ENCODE measurements at places on chromosomes 2 and 18.

DNA sequence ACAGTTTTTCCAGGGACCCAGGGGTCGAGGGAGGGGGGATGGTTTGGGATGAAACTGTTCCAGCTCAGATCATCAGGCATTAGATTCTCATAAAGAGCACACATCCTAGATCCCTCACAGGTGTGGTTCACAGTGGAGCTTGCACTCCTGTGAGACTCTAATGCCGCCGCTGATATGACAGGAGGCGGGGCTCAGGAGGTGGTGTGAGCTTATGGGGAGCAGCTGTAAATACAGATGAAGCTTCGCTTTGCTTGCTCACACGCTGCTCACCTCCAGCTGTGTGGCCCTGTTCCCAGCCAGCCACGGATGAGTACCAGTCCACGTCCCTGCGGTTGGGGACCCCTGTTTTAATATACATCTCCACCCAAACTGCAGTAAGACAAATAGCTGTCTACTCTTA, 204.2 kb downstream of the AGAP1 start:
- DNase-seq: no peak

GRCh38 chr18:38902796-38903195, 1337.2 kb upstream of the CELF4 start:
- no peak for DNase-seq

DNA sequence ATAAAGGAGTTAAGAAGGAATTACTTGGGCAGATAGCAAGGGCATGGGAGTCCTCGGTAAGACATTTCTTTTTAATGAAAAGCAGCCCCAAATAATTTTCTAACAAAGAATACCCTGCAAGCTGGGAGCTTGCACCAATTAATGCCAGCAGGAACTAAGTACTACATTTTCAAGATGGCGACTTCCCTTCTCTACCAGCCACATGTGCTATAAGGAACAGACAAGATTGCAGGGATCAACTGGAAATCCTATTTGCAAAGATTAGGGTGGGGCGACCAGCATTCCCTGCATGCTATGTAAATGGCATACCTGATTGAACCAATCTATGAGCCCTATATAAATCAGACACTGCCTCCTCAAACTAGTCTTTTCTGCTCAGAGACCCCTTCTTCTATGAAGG, 827.5 kb downstream of the ADCYAP1 start:
- no peak for DNase-seq

GRCh38 chr18:48931680-48932461, 18.9 kb downstream of the SMAD7 start:
- DNase-seq: no peak

DNA sequence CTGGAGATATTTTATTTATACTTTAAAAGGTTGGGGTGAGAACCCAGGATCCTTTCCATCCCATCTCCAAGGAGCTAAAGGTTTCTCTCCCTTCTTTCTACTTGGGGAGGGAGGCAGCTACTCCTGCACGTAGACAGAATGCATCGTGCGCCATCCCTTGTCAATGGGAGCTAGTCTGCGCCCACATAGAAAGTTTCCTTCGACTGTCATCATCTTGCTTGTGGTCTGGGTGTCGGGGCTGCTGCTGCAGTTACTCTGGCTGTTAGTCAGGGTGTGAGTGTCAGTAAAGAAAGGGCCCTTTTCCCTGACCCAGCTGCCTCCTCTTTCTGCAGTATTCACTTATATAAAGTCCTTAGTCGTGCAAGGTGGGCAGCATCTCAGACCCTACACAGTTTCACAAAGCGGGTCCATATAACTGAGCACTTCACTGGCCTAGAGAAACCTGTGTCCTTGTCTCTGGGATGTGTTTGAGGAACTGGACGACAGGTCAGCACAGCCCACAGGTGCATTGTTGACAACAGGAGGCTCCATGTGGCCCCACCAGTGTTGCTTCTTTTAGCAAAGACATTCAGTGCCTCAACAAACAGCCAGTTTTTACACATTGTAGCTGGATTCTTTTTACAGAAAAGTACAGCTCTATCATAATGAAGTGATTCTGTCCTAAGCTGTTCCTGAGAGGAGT, 22.4 kb downstream of the NPAS2 start:
- DNase-seq: no peak

- no peak for DNase-seq
Measured at GRCh38 chr2:204611017-204611631, 65.8 kb downstream of the PARD3B start.

DNA sequence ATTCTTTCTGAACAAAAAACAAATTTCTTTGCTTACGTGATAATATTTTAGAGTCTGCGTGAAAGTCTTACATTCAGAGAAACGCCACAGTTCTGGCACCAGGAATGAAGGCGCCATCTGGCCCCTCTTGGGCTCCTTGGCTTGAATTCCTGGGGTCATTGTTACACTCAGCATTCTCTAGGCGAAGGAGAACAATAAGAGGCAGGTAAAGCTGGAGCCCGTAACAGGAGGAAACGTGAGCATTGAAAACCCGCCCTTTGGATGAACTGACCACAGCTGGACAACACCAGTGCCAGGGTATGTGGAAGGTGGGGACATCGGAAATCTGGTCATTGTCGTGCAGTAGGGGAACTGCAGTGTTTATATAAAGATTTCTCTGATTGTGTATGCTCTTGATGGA, 144.8 kb downstream of the RNF152 start:
- DNase-seq: no peak

DNA sequence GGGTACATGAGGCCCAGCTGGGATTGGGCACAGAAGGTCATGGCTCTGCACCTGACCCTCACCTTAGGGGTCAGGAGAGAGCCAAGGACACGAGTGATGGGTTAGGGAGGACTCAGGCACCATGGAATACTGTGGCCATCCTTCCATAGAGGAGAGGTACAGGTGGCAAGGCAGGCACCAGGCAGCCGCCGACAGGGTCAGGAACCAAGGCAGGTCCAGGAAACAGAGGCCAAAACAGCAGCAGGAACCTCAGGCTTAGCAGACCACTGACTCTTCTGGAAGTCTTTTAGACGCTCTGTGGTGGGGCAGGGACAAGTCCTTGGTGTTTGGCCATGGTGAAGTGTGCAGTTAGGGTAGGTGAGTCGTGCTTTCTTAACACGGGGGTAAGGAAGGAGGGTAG, 128.0 kb downstream of the NEDD4L start:
- no peak for DNase-seq

- DNase-seq: no peak
Measured at GRCh38 chr2:219440388-219441256, 6.0 kb downstream of the SPEG start.

- no peak for DNase-seq
Measured at GRCh38 chr2:148643421-148643820, 1.1 kb upstream of the EPC2 start.

GRCh38 chr2:238016526-238016925, 44.3 kb upstream of the SCLY start:
- no peak for DNase-seq
